ENCODE measurements at places on chromosomes 1 and 21.

GRCh38 chr1:95451904-95452303 is 217.9 kb downstream of the RWDD3 start:
- no peak for DNase-seq

GRCh38 chr21:44986471-44987291 is 46.9 kb downstream of the SLX9 start:
- no peak for DNase-seq

DNA sequence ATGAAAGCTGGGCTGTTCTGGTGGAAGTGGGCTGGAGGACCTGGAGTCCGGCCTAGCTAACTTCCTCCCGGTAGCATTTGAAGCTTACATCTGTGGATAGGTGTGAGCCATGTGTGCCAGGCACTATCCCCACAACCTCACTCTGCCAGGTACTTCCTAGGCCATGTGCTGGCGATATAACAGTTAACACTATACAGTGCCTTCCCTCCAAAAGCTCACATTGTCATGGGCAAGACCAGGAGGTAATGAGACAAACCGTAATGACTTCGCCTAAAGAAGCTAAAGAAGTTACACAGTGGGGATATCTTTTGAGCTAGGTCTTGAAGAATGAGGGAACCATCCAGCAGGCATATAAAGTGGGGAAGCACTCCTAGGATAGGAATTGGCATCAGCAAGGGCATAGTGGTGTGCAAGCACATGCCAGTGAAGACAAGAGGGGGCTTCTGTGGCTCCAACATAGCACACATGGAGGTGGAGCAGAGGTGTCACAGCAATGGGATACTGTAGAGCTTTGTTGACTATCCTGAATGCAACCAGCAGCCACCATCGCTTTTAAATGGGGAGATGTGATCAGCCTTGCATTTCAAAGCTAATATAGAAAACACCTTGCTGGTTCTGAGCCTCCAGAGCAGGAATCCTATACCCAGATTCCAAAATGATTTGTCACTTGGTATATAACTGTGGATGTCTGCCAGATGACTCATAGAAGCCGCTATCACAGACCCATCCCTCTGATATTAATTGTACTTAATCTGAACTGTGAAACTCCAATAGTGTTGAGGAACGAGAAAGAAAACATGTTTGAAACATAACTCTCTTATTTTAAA is 466.3 kb downstream of the LMO4 start:
- DNase-seq = no peak

- DNase-seq = no peak
Observed at GRCh38 chr1:177811429-177811828, 158.4 kb downstream of the SEC16B start.

DNA sequence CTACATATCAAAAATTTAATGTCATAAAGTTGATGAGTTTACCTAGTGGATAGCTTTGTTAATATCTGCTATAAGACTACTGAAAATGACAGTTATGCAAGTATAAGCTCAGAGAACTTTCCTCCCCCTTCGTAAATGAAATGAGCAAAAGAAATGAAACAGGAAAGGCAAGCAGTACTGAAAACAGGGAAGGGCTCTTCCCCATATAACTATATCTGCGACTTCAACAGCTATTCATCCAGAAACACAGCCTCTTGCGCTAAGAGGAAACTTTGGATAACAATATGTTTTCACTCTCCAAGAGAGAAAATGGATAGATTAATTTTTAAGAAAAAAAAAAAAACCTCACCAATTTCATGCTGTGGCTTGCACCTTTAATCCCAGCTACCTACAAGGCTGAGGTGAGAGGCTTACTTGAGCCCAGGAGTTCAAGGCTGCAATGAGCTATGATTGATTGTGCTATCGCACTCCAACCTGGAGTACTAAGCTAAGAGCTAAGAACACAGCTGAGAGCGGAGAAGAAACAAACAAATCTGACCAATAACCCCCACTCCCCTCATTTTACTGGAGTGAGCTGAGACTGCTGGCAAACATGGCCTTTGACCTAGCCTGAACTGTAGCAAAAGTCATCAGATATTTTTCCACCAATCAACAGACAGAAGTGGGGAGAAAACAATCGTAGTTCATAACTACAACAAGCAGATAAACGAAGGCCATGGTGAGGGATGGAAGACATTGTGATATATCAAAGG is 29.0 kb downstream of the METTL18 start:
- no peak for DNase-seq

GRCh38 chr1:109994654-109995053 is 10.1 kb downstream of the AHCYL1 start:
- DNase-seq = no peak

DNA sequence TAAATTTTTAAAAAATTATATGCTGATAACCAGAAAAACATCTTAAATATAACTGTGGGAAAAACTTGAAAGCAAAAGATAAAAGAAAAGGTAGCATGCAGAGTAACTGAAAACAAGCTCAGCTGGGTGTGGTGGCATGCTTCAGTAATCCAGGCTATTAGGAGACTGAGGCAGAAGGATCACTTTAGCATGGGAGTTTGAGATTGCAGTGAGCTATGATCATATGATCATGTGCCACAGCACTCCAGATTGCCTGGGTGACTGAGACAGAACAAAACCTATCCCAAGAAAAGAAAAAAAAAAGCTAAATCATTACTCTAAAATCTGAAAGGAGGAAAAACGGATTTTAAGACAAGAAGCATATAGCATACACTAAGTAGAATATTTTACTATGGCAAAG is 1624.0 kb downstream of the AMY1C start:
- no peak for DNase-seq
